ENCODE measurements at places on chromosomes 7 and 10. TPM values are rescaled to one million over a fixed set of nuclear protein-coding genes. Genes with fewer than 3 reads are reported as not detected.

DNA sequence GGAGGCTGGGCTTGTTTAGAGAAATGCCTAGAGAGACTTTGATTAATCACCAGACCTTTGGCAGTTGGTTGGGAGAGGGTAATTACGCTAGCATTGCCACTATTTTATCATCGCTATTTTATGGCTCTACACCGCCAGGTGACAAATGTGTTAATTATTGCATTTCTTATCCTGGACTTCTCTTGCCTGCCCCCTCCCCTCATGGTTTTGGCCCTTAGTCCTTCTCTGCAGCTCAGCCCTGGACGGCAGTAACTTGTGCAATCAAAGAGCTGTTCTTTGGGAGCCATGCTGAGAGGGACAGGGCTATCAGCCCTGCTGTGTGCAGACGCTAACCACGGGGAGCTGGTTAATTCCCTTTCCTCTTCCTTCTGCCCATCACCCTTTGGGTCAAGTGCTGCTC is 585.0 kb downstream of the AUTS2 start:
- DNase-seq = peak; percentile 10

Gene CLDN12
- total RNA-seq = 68.2 TPM

Gene ANKRD30A
- not detected for total RNA-seq

Gene RASA4
- total RNA-seq = 16.7 TPM

DNA sequence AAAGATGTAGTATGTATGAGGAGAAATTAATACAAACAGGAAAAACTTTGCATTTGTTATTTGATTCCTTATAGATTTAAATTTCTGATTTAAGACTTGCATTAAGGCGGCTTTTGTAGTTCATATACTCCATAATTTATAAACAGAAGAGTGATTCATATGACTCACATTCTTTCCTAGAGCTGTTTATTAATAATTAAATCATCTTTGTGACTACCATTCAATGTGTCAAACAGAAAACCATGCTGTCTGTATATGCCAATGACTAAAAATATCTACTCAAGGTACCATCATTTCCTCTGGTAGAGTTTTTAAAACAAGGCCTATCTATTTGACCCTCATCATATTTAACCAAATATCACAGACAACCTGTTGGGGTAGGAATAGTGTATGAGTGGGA is 501.7 kb downstream of the PARD3 start:
- DNase-seq = no peak

DNA sequence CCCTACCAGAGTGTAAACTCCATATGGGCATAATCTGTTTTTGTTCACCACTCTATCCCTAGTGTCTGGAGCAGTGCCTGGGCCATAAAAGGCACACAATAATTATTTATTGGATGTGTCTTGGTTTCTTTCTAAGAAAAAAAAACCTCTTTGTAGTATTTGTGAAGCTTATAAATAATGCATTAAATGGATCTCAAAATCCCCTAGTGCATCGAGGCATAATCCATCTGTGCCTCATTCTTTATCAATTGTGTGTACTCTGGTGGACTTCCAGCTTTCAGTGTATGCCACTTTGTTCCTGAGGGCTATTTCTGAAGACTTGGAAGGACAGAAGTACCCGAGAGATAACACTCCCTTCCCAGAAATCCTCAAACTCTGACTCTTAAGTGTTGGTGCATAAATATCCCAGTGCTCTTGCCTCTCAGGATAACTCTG is 255.0 kb upstream of the PHYHIPL start:
- DNase-seq = no peak

- DNase-seq = no peak
Observed at GRCh38 chr10:90917238-90917967, 3.5 kb downstream of the ANKRD1 start.

Gene AKR1C8
- not detected for total RNA-seq

Data from left colon (tissue), 2 donors.